Nephron progenitor cell (in vitro differentiated cells): ENCODE measurements at places on chromosomes 2 and 18.

GRCh38 chr2:240986787-240987411 lies 11.5 kb upstream of the SNED1 start:
- DNase-seq, result peak; percentile 7

DNA sequence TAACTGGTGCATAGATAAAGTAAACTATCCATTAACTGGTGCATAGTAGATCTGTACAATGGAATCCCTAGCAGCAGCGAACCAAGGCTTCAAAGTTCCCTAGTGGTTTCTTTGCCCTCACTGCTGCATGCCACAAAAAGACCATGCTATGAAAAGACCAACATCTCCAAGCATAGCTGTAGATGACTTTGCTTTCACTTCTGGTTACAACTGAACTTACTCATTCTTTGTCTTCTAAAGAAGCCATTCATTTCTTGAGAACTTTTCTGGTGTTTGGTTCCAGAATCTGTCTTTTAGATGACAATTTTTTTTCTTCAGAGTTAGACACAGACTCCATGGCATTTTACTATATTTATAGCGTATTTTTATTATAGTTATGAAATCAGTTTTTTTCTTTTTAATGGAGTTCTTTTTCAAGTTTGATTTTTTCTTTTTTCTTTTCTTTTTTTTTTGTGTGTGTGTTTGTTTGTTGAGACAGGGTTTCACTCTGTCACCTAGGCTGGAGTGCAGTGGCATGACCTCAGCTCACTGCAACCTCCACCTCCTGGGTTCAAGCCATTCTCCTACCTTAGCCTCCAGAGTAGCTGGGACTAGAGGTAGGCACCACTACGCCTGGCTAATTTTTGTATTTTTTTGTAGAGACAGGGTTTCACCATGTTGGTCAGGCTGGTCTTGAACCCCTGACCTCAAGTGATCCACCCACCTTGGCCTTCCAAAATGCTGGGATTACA lies 63.6 kb downstream of the SLC35F5 start:
- DNase-seq, result no peak

GRCh38 chr2:33709951-33710350 lies 110.9 kb upstream of the FAM98A start:
- no peak for DNase-seq

- no peak for DNase-seq
These were observed 12.1 kb downstream of the ALPP start for GRCh38 chr2:232390661-232391060.

DNA sequence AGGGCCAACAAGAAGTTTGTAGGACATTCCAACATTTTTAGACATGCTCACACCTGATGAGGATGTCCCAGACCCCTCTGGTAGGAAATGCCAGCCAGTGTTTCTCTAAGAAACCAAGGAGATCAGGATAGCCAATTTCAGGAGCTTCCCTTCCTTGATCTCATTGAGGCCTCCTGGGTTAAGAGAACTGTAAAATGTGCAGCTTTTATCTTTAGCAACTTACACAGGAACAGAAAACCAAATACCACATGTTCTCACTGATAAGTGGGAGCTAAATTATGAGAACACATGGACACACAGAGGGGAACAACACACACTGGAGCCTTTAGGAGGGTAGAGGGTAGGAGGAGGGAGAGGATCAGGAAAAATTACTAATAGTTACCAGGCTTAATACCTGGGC lies 99.6 kb upstream of the MAP2 start:
- DNase-seq, result no peak

DNA sequence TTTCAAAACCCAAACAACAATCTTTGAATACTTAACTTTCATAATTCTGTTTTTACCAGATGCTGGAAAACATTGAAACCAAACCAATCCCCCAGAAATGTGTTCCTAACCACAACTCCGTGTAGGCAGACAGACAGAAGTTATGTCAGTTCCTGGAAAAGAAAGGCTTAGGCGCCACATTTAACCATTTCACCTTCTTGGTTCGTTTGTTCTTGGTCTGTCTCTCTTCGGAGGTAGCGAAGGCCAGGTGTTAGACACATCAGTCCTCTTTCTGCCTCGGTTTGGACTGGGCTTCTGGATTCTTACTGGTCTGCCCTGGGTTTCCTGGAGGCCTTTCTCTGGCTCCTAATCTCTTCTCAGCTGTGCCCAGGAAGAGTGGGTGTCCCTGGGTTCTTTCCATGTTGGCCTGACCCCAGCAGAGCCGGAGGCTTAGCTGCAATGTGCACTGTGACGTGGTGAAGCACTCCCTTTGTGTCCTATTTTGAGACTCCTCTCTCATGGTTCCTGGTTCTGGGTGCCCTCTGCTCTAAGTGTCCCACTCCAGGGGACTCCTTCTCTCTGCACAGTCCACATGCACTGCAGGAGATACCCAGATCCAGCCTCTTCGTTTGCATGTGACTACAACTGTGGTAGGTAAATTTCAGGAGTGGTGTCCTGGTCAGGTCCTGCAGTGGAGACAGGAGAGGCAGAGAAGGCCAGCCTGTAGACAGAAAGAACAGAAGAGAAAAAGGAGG lies 23.1 kb upstream of the RAB31 start:
- DNase-seq, result no peak

GRCh38 chr2:41042343-41042742 lies 590.5 kb upstream of the SLC8A1 start:
- DNase-seq, result no peak

- DNase-seq, result no peak
These were observed 34.4 kb upstream of the RTN4 start for GRCh38 chr2:55084641-55085040.

GRCh38 chr2:101162561-101163330 lies 11.6 kb upstream of the TBC1D8 start:
- DNase-seq, result peak; percentile 59

DNA sequence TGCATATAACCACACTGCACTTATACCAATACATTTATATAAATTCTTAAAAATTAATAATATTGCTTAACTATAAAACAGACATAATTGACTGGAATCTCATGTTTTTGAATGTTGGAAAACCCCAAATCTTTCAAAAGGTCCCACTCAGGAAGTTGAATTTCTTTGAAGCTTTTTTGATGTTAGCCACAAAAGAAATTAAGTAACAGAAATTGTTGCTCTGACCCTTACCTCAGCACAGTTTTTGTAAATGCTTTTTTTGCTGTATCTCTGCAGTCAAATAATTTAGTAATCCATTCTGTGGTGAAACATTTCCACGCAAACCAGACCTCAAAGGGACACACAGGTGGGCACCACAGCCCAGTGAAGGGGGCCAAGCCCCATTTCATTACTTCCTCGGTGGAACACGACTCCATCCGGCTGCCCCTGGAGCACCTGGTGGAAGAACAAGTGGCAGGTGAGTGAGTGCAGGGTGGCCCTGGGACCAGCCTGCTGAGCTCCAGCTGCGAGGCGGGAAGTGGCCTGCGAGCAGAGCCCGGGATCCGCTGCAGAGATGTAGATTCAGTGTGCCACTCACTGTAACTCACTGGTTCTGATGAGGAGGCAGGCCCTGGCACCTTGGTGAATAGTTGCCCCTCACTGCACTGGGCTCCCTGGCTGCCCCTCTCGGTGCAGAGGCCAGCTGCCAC lies 8.4 kb downstream of the SCLY start:
- no peak for DNase-seq

GRCh38 chr2:64735504-64735903 lies 81.8 kb upstream of the SERTAD2 start:
- DNase-seq, result no peak

DNA sequence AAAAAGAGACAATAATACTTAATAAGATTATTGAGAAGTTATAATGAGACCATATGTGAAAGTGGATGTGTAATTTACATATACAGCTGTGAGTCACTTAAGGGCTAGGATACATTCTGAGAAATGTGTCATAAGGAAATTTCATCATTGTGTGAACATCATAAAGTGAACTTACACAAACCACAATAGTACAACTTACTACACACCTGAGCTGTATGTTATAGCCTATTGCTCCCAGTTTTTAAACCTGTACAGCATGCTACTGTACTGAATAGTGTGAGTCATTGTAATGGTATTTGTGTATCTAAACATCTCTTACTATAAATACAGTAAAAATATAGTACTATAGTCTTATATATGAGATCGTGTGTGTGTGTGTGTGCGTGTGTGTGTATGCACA lies 1420.3 kb upstream of the PIK3C3 start:
- no peak for DNase-seq

GRCh38 chr2:128536925-128537620 lies 218.4 kb upstream of the HS6ST1 start:
- no peak for DNase-seq

- no peak for DNase-seq
These were observed 28.9 kb upstream of the CCNYL1 start for GRCh38 chr2:207682557-207682956.

- DNase-seq, result no peak
These were observed 53.7 kb downstream of the BCL11A start for GRCh38 chr2:60499651-60500265.
